ENCODE measurements at places on chromosomes 5 and 9. TPM values are rescaled to one million over a fixed set of nuclear protein-coding genes. Genes with fewer than 3 reads are reported as not detected.

DNA sequence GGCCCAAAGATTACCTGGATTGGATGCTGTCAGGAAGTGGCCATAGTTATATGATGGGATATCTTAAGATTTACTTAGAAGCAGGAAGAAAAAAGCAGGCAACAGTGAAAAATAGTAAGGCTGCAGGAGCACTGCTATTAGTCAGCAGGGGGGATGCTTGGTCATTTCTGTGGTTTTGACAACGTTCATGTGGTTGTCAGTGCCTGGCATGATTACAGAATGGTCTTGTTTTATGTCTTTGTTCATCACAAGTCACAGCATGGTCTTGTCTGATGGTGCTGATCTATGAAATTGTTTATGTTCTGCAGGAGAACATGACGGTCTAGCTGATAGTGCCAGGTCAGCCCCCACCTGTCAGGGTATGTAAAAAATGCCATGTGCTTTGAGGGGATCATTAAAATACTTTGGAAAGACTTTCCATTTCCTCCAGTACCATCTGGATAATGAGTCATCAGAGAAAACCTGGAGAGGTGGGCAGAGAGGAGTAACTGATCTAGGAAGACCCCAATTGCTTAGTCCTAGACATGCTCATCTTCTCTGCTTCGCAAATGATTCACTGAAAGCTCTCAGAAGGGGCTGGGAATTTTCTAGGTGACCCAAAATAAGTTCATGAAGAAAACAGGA, 48.5 kb downstream of the PLGRKT start:
- DNase-seq: peak; percentile 65

SLC34A1 gene
- total RNA-seq: 0.29 TPM

ALDH1B1 gene
- 26.5 TPM for total RNA-seq

TTC23L gene
- total RNA-seq: 0.41 TPM

Data from activated CD8-positive, alpha-beta T cell treated with anti-CD3 and anti-CD28 coated beads for 36 hours (primary cell).